Hematopoietic multipotent progenitor cell treated with erythropoietin and hydrocortisone succinate and interleukin-3 and kit ligand, for 8 days (in vitro differentiated cells): ENCODE measurements at places on chromosomes 2 and 18.

DNA sequence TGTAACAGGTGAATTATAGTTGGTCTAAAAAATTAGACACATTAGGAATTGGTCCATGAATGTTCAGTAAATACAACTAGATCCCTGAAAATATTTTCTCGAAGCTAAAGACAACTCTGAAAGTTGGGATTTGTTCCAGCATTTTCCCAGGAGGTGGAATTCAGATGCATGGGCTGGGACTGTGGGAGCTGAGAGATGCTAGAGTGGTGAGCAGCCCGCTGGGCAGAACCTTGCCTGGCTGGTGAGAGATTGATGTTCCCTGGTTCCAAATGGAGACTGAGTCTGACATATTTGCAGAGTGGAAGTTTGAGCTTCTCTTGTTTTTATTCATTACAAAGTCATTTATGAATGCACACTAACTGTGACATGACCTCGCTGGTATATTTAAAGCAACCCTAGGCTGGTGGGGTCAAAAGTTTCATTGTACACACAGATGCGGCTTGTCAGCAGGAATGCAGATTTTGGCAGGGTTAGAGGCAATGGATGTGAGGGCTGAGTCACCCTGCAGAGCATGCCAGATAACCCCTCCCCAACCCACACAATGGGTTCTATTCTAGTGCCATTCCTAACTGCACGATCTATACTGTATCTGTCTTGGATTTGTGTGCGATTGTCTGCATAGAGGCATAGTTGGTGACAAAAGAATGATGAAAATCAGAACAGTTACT lies 23.5 kb upstream of the TMEM178A start:
- no peak for DNase-seq

GRCh38 chr2:60353863-60354262 lies 199.6 kb downstream of the BCL11A start:
- DNase-seq = no peak

DNA sequence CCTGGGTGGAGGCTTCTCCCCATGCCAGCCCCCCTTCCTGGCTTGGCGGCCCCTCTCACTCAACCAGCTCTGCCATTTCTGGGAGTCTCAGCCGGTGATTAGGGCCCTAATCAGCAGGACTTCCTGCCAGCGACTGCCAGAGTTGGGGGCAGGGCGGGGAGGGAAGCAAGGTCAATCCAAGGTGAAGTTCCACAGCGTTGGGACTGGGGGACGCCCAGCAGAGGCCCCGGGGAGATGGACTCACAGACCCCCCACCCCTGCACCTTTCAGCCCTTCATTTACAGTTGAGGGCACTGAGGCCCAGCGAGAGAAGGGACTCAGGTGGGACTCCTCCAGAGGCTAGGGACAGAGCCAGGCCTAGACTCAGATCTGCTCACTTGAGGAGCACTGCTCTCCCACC lies 65.3 kb downstream of the TNS1 start:
- peak; percentile 9 for DNase-seq

GRCh38 chr18:40907842-40908241 lies 1047.2 kb upstream of the PIK3C3 start:
- DNase-seq = no peak

- DNase-seq = no peak
These were observed 758.1 kb upstream of the ACVR2A start for GRCh38 chr2:147086715-147087114.

GRCh38 chr2:1504311-1504750 lies 91.1 kb downstream of the TPO start:
- no peak for DNase-seq

DNA sequence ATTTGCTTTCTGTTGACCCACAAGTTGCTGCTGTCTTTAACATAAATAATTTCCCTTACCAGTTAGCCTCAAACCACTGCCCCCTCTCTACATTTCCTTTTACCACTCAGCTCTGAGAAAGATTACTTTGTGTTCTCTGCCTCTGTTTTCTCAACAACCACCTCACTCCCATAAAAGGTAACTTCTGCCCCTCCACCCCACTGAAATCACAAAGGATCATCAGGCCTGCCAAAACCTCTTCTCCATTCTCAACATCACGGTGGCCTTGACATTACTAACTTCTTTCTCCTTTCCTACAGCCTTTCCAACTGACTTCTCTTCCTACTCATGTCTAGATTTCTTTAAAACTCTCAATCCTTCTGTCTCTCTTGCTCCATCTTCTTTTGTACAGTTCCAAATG lies 10.1 kb downstream of the ACADL start:
- no peak for DNase-seq

DNA sequence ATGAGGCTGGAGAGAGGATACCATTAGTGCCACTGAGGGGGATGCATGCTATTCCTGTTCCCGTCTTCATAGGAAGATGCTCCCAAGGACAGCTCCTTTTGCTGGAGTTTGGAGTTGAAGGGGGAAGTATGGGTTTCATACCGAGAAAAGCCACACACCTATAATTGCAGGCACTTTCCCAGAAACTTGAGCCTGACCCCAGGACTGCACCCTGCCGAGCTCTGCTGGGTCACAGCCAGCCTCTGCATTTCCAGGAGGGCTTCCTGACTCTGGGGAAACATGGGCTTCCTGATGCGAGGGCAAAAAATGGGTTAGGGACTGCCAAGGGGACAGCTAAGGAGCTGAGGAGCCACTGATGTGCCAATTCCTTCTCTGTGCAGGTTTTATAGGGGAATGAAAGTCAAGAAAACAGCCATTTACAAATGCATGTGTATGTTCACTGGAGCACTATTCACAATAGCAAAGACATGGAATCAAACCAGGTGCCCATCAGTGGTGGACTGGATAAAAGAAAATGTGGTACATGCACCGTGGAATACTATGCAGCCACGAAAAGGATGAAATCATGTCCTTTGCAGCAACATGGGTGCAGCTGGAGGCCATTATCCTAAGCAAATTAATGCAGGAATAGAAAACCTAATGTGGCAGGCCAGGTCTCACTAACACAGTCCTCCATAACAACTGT lies 104.5 kb downstream of the ACAA2 start:
- DNase-seq = no peak

DNA sequence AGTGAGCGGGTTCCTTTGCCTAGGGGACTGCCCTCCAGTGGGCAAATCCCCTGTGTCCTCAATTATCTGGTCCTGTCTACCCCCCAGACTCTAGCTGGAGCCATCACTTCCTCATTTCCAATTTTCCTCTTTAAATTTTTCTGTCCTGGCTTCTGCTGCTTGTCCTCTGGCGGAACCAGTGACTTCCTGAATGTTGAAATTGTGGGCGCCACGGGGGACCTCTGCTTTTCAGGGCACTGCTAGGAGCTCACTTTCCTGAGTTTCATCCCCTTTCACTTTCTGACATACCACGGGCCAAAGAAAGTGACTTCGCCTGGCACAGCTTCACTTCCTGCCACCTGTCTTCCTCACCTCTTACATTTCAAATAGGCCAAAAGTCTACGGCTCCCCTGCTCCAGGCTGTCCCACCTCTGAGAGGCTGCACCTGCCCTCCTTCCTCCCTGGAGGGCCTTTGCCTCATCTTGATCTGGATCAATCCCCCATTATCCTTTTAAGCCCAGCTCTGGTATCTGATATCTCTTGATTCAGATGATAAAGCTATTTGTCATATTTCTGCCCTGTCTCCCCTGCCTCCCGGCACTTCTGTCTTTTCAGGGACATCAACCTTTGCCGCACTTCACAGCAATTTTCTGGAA lies 1.4 kb upstream of the MARCO start:
- DNase-seq = no peak

DNA sequence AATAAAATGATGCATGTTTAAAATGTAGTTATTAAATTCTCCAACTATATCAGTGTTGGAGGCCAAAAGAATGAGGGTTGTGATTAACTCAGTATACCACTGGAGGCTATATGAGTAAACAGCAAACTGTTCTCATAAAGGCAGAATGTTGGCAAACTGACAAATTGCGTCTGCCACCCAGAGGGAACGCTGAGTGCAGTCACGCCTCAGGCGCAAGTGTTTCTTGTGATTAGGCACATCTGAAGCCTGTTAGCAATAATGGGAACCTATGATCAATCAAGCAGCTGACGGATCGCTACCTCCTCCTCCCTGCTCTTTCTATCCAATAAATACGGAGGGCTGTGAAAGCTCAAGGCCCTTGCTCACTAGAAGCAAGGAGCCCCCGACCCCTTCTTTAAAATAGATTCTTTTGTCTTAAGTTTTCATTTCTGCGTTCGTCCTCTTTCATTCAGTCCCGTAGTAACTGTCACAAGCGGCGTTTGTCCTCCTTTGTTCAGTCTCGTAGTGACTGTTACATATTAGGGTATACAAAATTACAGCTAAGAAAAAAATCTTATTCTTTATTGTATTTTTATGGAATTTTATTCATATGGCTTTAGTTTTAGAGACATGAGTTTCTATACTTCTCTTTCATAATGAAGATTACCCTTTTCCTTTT lies 16.3 kb upstream of the RMND5A start:
- DNase-seq = peak; percentile 26

DNA sequence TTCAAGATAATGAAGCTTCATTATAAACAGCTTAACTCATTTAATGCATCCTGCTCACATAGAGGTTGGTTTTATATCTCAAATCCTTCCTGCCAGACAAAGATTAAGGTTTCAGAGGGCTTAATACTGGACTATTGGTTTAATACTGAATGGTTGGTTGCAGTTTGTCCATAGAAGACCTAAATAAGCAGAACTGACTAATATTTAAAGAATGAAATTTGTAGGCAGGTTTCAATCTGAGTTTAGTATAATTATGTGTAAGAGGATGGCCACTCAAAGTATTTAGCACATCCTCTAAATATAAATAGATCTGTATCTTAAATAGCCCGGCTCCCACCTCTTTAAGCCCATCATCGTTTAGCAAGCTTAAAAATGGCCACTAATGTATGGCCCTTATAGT lies 92.5 kb downstream of the EPB41L5 start:
- DNase-seq = no peak

DNA sequence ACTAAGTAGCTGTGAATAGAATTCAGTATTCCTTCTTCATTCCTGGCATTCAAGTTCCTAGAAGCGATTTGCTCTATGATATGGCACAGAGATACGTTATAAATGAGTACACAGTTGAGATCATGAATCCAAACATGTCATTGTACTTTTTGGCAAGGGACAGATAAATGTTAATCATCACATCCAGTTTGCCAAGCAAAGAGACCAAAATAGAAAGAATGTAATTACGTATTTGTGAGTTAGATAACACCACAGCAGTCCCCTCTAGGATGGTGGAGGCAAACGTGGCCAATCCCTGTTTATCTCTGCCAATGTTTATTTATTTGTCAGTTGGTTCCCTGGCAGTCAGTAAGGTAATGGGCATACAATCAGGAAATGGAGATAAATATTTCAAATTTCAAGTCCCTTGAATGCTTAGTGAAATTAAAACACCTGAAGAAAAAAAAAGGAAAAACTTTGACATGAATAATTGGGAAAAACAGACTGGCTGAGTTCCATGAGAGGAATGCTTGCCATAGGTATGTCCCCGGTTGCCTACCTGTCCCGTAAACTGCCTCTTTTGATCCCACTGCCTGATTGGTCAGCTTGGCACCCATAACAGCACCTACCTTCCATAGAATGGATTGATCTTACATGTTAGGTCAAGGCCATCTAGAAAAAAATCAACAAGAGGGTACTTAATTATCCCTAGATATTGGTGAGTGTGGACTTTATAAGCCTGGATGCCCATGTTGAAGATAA lies 451.1 kb upstream of the NETO1 start:
- DNase-seq = no peak

GRCh38 chr2:100334929-100335328 lies 12.6 kb upstream of the LONRF2 start:
- no peak for DNase-seq

DNA sequence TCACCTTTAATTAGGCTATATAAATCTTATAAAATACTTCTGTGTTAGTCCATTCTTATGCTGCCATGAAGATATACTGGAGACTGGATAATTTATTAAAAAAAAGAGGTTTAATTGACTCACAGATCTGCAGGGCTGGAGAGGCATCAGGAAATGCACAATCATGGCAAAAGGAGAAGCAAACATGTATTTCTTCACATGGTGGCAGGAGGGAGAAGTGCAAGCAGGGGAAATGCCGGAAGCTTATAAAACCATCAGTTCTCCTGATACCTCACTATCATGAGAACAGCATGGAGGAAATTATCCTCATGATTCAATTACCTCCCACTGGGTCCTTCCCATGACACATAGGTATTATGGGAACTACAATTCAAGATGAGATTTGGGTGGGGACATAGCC lies 504.4 kb downstream of the RIT2 start:
- DNase-seq = no peak

- peak; percentile 13 for DNase-seq
These were observed 32.1 kb downstream of the CRYGD start for GRCh38 chr2:208092093-208092832.

DNA sequence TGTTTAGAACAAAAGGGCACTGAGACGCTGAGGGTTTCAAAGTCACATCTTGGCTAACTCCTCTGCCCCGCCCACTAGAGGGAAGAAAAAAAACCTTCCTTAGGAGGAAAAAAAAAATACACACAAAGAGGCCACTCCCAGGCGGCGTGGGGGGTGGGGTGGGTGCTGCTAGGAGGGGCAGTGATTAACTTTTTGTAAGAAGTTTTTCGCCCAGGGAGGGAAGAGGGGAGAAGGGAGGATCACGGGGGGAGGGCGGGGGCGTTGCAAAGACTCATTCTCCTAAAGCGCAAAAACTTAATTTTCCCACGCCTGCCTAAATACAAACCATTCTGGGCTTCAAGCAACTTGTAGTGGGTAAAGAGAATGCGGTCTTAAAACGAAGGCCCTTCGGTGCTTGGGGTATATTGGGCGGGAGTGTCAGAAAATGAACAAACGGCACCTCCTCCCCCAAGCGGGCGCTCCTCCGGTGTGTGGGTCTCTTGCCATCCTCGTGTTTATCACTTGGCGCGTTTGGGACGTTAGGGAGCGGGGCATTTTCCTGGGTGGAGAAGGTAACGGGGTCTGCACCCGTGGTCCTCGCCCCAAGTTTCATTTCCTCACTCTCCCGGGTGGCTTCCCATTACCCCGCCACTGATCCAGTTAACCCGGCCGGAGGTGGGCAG lies 1.7 kb downstream of the CXCR4 start:
- peak; percentile 61 for DNase-seq

DNA sequence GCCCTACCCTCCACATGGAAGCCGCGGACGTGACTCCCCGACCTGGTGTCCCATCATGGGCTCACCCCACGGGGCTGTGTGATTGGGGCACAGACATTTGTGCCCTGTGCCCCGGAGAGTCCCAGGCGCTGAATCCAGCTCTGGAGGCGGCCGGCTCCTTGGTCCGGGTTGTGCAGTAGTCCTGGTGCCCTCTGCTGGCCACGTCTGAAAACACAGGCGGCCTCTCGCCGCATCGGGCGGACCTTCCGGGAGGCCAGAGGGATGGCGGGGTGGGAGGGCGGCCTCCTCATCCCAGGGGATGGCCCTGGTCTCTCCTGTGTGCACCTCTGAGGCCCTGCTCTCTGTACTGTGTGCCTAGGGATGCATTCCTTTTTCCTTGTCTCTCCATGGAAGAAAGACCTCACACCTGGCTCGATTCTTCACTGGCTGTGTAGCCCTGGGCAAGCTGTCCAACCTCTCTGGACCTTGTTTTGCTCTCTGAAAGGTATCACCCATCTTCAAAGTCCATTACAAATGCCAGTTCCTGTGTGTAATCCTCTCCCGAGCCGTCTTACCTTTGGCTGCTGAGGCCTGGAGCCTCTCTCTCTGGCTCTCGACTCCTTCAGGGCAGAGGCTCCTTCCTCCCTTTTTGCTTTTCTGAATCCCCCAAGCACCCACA lies 27.6 kb downstream of the CELF4 start:
- peak; percentile 45 for DNase-seq
